ENCODE measurements at places on chromosomes 5 and 9.

- H3K4me1 ChIP-seq = peaks cover 3% of the 10 kb centered on the region
- DNase-seq = no peak
- H3K27me3 ChIP-seq = peaks cover 2% of the 10 kb centered on the region
- H3K4me3 ChIP-seq = no peak overlapping the region
- no peaks in the 10 kb centered on the region for H3K36me3 ChIP-seq
Observed at GRCh38 chr9:108786901-108787689, 68.7 kb downstream of the ACTL7B start.

GRCh38 chr9:18666348-18666747, 192.4 kb downstream of the ADAMTSL1 start:
- no peaks in the 10 kb centered on the region for H3K36me3 ChIP-seq
- H3K27me3 ChIP-seq = no peaks in the 10 kb centered on the region
- H3K27ac ChIP-seq = no peak overlapping the region
- H3K4me3 ChIP-seq = no peak overlapping the region

GRCh38 chr5:14208071-14209021, 65.2 kb downstream of the TRIO start:
- no peaks in the 10 kb centered on the region for H3K36me3 ChIP-seq
- no peak overlapping the region for H3K4me3 ChIP-seq
- peaks cover 22% of the 10 kb centered on the region for H3K4me1 ChIP-seq
- H3K27ac ChIP-seq = no peak overlapping the region
- H3K27me3 ChIP-seq = peaks cover 9% of the 10 kb centered on the region

DNA sequence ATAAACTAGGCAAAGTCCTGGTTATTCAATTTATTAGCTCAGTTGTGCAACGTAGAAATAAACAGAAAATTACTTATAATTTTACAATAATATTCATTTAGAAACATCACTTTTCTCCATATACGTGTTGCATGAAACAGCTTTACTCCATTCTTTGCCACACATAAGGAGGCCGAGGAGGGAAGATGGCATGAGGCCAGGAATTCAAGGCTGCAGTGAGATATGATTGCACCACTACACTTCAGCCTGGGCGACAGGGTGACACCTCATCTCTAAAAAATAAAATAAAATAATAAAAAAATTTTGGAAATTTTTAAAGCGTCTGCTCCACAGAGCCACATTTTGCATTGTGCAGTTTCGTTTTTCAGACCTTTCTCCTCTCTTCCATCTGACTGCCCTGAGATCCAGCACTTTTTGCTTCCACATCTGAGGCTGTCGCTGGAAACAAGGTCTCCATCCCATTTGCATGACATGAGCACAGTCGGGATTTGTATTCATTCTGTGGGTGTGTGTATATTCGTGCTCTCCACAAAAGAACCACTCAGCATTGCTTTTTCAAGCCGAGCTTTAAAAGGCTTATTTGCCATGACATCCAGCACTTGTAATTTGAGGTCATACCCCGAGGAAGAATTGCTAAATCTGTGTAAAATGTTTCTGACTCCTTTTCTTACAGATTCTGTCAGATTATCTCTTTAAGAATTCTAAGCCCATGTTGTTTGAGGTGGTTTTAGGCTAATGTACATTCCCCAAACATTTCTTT, 98.6 kb upstream of the MSX2 start:
- no peaks in the 10 kb centered on the region for H3K27me3 ChIP-seq
- H3K4me1 ChIP-seq = no peaks in the 10 kb centered on the region
- no peaks in the 10 kb centered on the region for H3K36me3 ChIP-seq
- no peak overlapping the region for H3K27ac ChIP-seq
- H3K4me3 ChIP-seq = no peak overlapping the region
- no peak for DNase-seq

GRCh38 chr5:169100735-169101075, 200.2 kb downstream of the SLIT3 start:
- no peaks in the 10 kb centered on the region for H3K36me3 ChIP-seq
- H3K4me3 ChIP-seq = no peak overlapping the region
- H3K27me3 ChIP-seq = no peaks in the 10 kb centered on the region
- DNase-seq = no peak
- H3K4me1 ChIP-seq = no peaks in the 10 kb centered on the region
- no peak overlapping the region for H3K27ac ChIP-seq

- no peaks in the 10 kb centered on the region for H3K4me1 ChIP-seq
- H3K4me3 ChIP-seq = no peak overlapping the region
- H3K27me3 ChIP-seq = no peaks in the 10 kb centered on the region
- DNase-seq = no peak
- H3K27ac ChIP-seq = no peak overlapping the region
Observed at GRCh38 chr9:12801663-12802062, 26.8 kb downstream of the LURAP1L start.

DNA sequence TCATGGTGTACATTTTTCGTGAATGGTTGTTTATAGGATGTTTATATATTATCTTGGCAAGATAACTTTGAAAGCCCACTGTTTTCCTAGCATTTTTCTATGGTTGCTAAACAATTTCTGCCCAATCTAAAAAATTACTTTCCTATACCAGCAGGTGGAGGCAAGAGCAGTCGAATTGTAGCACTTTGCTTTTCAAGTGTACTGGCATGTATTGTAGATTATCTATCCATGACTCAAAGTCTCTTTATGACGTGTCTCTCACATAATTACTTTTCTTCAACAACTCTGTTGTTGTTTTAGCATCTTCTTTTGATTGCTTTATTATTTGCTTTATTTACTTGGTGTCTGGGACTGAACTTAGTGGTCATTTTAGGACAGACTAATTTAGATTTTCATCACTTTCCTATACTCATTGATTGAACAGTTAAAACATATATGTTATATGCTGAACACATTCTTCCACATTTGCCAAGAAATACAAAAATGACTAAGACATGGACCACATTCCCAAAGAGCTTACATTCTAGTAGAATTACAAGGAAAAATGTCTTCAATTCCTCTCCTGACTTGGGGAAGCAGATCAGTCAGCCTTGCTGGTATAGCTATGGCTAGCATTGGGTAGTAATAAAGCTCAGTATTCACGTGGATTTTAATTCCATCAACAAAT, 20.7 kb downstream of the NLN start:
- H3K4me3 ChIP-seq = no peak overlapping the region
- H3K27me3 ChIP-seq = no peaks in the 10 kb centered on the region
- H3K27ac ChIP-seq = no peak overlapping the region
- DNase-seq = peak; percentile 34

GRCh38 chr5:143758750-143759149, 53.2 kb upstream of the HMHB1 start:
- peaks cover 3% of the 10 kb centered on the region for H3K4me1 ChIP-seq
- no peak for DNase-seq
- no peaks in the 10 kb centered on the region for H3K36me3 ChIP-seq
- H3K27ac ChIP-seq = no peak overlapping the region
- no peak overlapping the region for H3K4me3 ChIP-seq

- no peak overlapping the region for H3K27ac ChIP-seq
- H3K27me3 ChIP-seq = no peaks in the 10 kb centered on the region
- H3K4me3 ChIP-seq = no peak overlapping the region
- peak; percentile 20 for DNase-seq
- H3K36me3 ChIP-seq = peaks cover 11% of the 10 kb centered on the region
Observed at GRCh38 chr5:142915813-142916424, 145.7 kb downstream of the ARHGAP26 start.

DNA sequence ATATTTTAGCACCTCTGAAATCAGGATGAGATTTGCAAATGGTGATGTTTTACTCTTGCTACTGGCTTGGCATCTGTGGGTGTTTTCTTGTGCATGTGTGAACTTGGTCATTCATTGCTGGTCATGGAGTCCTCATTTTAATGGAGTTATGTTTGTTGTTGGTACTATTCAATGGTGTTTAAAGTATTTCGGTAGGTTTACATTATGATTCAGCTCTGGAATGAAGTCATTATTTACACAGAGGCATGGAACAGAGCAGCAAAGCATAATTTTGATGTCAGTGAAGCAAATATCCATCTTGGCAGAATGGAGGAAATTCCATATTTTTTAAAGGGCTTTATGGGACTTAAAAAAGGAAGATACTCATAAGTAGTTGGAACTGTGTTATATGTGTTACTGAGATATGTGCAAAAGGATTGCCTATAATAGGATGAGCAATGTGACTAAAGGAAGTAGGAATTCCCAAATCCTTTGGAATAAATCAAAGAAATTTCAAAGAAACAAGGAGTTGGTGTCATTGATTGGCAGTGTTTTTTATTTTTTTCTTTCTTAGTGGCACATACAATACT, 147.4 kb downstream of the ACTBL2 start:
- no peak overlapping the region for H3K4me3 ChIP-seq
- H3K4me1 ChIP-seq = no peaks in the 10 kb centered on the region
- no peaks in the 10 kb centered on the region for H3K36me3 ChIP-seq
- no peak for DNase-seq

DNA sequence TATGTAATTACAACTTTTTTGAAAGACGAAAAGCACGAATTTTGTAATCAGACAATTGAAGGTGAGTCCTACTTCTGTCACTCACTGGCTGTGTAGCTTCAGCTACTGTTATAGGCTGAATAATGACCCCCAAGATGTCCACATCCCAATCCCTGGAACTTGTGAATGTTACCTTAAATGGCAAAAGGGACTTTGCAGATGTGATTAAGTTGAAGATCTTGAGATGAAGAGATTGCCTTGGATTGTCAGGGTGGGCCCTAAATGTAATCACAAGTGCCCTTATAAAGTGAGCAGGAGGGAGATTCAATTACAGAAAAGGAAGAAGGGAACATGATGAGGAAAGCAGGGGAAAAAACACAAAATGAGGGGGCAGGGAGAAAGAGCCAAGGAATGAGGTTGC, 326.2 kb upstream of the MSX2 start:
- no peak overlapping the region for H3K27ac ChIP-seq
- no peaks in the 10 kb centered on the region for H3K27me3 ChIP-seq
- no peaks in the 10 kb centered on the region for H3K36me3 ChIP-seq
- H3K4me1 ChIP-seq = no peaks in the 10 kb centered on the region
- DNase-seq = no peak
- H3K4me3 ChIP-seq = no peak overlapping the region

DNA sequence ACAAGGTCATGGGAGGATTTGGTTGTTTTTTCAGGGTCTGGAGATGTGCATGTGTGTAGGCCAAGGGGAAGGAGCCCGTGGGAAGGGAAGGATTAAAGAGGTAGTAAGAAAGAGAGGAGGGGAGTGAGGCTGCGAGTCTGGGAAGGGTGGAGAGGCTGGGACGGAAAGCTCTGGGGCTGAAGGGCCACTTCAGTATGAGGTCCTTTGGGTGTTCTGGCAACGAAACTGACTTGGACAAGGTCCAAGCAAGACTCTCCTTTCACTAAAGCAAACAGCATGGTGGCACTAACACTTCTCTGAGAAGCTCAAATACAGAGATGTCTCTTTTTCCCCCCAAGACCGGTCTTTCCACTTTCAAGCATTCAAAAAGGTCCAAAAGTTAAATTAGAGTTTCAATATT, 394.5 kb downstream of the ARHGEF28 start:
- DNase-seq = no peak
- H3K4me1 ChIP-seq = no peaks in the 10 kb centered on the region
- H3K27ac ChIP-seq = no peak overlapping the region
- H3K4me3 ChIP-seq = no peak overlapping the region
